Caudate nucleus (tissue), 63 donors: ENCODE measurements at places on chromosomes 2 and 18.

DNA sequence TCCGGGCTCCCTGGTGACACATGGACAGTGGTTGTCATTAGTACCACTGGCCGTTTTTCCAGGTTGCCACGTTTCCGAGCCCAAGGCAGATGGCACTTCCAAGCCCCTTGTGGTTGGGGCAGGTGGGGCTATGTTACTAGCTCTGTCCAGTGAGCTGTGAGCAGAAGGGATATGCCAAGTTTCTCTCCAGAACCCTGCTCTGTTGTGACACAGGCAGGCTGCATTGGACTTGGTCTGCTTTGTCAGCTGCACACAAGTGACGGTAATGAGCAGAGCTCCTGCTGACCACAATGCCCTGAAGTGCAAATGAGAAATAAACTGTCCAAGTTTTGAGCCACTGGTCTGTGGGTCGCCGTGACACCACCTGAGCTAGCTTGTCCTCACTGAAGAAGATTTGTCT, 118.8 kb downstream of the GYPC start:
- no peak for DNase-seq

GRCh38 chr2:9095690-9096089, 92.2 kb upstream of the MBOAT2 start:
- DNase-seq = peak; percentile 45

- DNase-seq = no peak
Measured at GRCh38 chr2:144088863-144089262, 431.1 kb downstream of the ZEB2 start.

DNA sequence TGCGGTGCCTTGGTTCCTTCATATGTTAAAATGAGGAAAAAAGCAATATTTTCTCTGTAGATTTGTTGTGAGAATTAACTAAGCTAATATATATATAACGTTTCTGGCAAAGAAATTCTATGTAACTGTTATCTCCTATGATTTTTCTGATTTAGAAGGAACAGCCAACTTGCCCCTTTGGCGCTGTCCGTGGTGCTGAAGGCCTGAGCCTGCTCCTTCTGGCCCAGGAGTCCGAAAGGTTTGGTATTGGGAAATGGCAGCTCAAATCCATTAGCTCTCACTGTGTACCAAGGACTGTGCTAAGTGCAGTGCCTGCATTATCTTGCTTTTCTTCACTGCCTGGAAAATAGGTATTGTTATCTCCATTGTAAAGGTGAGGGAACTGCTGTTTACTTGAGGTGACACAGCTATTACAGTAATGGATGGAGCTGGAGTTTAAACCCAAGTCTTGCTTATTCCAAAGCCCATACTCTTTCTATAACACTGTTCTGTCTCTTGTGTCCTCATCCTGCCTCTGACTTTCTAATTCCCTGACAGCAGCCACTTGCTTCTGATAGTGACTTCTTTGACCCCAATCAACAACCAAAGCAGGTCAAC, 52.2 kb downstream of the C1QL2 start:
- no peak for DNase-seq

- no peak for DNase-seq
Measured at GRCh38 chr2:238943338-238944067, 95.6 kb downstream of the TWIST2 start.

DNA sequence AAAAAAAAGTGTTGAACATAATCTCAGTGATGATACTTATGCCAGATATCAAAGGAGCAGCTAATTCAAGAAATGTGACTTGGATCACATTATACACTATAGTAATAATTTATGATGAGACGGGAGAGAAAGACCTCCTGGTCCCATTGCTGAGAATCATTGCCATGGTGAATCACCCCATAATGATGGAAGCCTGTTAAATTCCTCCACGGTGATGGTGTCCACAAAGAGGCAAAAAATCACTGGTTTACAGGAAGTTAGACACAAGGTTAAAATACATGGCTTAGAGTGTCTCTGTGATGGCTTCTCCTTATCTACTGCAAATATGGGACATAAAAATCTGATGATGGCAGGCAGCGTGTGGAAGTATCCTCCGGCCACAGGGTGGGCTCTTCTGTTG, 210.0 kb downstream of the CDH2 start:
- DNase-seq = no peak

DNA sequence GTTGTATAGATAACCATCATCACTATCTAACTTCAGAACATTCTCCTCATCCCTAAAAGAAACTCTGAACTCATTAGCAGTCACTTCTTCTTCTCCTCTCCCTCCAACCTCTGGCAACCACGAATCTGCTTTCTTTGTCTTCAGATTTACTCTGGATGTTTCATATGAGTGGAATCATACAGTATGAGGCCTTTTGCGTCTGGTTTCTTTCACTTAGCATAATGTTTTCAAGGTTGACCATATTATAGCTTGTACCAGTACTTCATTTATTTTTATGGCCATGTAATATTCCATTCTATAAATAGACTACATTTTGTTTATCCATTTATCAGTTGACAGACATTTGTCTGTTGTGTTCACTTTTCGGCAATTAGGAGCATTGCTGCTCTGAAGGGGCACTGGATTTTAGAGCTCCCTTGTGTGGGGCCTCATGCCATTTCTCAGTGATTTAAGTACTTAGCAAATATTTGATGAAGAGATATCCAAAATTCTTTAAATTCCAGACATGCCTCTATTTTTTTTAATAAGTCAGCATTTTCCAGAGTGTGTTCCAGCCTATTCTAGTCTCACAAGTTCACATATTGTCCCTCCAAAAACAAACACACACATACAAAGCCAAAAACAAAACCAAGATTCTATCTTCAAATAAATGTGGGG, 22.5 kb upstream of the MAP3K20 start:
- no peak for DNase-seq

- no peak for DNase-seq
Measured at GRCh38 chr2:122764014-122764413, 1008.6 kb downstream of the TSN start.

DNA sequence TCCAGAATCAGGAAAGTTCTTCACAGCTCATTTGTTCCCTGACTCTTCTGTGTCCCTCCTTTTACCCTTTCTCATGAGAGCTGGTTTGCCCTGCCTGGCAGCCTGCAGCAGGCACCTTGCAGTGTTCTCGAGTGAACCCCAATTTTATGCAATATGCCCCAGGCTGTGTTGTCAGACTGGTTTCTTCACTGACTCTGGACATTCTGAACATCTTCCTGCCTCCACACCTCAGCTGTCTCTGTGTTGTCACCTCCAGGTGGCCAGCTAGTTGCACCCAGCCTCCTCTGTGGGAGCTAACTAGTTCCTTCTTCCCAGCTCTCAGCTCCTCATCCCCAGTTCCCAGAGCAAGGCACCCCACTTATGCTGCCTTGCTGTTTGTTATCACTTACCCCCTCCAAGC, 5.5 kb downstream of the SETBP1 start:
- no peak for DNase-seq

DNA sequence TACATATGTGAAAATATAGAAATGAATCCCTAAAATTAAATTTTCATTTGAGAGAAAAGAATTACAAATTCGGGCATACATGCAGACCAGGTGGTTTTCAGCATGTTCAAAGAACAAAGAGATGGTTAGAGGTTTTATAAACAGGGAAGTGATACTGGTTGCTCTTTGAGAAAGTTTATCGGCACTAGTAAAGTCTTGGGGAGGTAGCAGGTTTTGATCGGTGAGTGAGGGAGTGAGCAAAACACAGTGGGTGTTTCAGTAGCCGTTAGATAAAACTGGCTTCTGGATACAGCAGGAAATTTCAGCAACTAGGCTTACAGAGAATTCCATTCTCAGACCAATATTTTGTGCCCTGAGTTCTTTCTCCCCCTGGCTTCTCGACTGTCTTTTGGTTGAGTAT, 51.1 kb downstream of the DSC3 start:
- no peak for DNase-seq
